Activated CD8-positive, alpha-beta T cell treated with anti-CD3 and anti-CD28 coated beads for 36 hours (primary cell): ENCODE measurements at places on chromosomes 5 and 9. TPM values are rescaled to one million over a fixed set of nuclear protein-coding genes. Genes with fewer than 3 reads are reported as not detected.

DNA sequence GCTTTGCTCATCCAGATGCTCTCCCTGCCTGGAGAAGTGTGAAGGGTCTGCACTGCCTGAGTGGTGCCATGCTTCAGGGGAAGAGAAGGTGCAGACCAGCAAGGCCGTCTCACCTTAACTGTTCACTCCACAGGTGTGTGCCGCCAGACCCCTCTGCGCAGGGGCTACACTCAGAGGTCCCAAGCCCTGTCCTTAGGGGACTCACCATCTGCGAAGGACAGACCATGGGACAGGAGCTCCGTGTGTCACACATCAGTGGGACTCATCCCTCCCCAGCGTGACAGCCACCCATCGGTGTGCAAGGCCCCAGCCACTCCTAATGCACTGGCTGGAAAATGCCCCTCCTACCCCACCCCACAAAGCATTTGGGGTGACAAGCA is 142.9 kb downstream of the OLFM1 start:
- no peak overlapping the region for H3K27ac ChIP-seq
- H3K4me1 ChIP-seq, result no peaks in the 10 kb centered on the region
- H3K27me3 ChIP-seq, result peaks cover 7% of the 10 kb centered on the region
- DNase-seq, result no peak

GRCh38 chr5:14748180-14748900 is 83.8 kb downstream of the OTULIN start:
- peaks cover 18% of the 10 kb centered on the region for H3K4me1 ChIP-seq
- H3K27ac ChIP-seq, result no peak overlapping the region
- DNase-seq, result no peak
- peaks cover 31% of the 10 kb centered on the region for H3K36me3 ChIP-seq

TRIM7 gene
- total RNA-seq, result 3.0 TPM

ORM2 gene
- not detected for total RNA-seq

TMC1 gene
- 0.38 TPM for total RNA-seq

PCDHB2 gene
- not detected for total RNA-seq

PAEP gene
- not detected for total RNA-seq

DPP7 gene
- 222 TPM for total RNA-seq

LURAP1L gene
- total RNA-seq, result not detected

DNA sequence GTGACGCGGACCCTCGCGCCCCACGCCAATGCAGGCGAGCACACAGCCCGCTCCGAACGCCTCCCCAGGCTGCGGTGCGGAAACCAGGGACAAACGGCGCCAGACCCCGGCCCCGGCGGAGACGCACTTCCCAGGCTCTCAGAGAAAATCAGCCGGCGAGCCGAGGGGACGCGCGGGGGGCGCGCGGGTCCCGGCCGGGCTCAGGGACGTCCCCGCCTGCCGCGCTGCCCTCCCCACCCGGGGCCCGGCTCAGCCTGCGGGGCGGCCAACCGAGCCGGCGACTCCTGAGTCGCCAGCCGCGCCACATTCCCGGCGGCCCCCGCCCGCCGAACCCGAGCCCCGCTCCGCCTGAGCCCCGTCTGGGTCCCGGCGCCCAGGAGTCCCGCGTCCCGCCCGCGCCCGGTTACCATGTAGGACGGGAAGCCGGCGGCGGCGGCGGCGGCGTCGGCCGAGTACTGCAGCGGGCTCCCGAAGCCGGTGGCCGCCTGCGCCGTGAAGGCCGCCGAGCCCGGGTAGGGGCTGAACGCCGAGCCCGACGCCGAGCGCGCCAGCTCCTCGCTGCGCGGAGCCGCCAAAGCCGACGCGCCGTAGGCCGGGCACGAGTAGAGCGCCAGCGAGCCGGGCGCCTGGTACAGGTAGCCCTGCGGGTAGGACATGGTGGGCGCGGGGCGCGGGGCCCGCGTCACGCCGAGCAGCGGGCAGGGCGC is 566 bp downstream of the IRX2 start:
- no peak overlapping the region for H3K4me3 ChIP-seq
- H3K4me1 ChIP-seq, result peaks cover 17% of the 10 kb centered on the region
- no peak overlapping the region for H3K27ac ChIP-seq
- H3K36me3 ChIP-seq, result peaks cover 6% of the 10 kb centered on the region

- H3K36me3 ChIP-seq, result no peaks in the 10 kb centered on the region
- H3K4me1 ChIP-seq, result no peaks in the 10 kb centered on the region
- H3K27ac ChIP-seq, result no peak overlapping the region
- peaks cover 5% of the 10 kb centered on the region for H3K27me3 ChIP-seq
These were observed 19.9 kb downstream of the ABLIM3 start for GRCh38 chr5:149161026-149161687.

DNA sequence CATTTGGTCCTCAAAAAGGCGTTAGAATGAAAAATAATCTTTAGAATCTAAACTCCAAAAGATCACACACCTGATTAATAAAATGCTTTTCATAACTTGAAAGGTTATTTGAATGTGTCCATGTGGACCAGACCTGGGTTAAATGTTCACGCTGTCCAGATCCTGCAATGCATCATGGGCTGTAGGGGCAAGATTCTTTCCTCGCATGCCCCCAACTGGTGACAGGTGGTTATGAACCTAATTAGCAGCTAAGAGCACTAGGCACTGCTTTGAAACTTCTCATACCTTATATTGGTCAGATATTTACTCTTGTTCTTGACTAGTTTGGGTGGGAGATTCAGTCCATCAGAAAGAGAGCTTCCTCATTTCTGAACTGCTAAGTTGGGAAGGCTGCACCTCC is 19.3 kb upstream of the PIP5K1B start:
- no peak overlapping the region for H3K4me3 ChIP-seq
- no peaks in the 10 kb centered on the region for H3K36me3 ChIP-seq
- DNase-seq, result peak; percentile 47
- H3K27ac ChIP-seq, result no peak overlapping the region
- H3K4me1 ChIP-seq, result peaks cover 6% of the 10 kb centered on the region
- peaks cover 17% of the 10 kb centered on the region for H3K27me3 ChIP-seq

GRCh38 chr9:113398796-113399195 is 2.3 kb downstream of the ALAD start:
- peaks cover 12% of the 10 kb centered on the region for H3K4me1 ChIP-seq
- H3K27me3 ChIP-seq, result no peaks in the 10 kb centered on the region
- H3K27ac ChIP-seq, result no peak overlapping the region
- H3K4me3 ChIP-seq, result no peak overlapping the region
- H3K36me3 ChIP-seq, result no peaks in the 10 kb centered on the region
- DNase-seq, result no peak

DNA sequence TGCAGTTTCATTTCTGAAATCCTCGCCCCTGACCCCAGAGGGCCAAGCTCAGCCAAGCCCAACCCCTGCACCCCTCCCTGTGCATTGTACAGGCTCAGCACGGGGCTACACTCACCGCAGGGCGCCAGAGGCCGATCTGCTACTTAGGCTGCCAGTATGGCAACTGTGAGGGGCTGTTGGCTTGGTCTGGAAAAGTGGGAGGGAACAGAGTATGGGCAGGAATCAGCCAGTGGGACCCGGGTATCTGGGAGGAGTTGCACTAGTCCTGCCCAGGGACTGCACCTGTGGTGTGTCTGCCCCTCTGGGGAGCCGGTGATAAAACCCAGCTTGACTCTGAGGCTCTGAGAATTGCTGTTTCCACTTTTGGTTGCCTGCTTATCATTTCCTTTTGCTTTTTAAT is 167.4 kb upstream of the KIF2A start:
- no peak overlapping the region for H3K27ac ChIP-seq
- H3K4me1 ChIP-seq, result no peaks in the 10 kb centered on the region
- no peaks in the 10 kb centered on the region for H3K36me3 ChIP-seq

SPATA6L gene
- total RNA-seq, result 0.78 TPM

DNA sequence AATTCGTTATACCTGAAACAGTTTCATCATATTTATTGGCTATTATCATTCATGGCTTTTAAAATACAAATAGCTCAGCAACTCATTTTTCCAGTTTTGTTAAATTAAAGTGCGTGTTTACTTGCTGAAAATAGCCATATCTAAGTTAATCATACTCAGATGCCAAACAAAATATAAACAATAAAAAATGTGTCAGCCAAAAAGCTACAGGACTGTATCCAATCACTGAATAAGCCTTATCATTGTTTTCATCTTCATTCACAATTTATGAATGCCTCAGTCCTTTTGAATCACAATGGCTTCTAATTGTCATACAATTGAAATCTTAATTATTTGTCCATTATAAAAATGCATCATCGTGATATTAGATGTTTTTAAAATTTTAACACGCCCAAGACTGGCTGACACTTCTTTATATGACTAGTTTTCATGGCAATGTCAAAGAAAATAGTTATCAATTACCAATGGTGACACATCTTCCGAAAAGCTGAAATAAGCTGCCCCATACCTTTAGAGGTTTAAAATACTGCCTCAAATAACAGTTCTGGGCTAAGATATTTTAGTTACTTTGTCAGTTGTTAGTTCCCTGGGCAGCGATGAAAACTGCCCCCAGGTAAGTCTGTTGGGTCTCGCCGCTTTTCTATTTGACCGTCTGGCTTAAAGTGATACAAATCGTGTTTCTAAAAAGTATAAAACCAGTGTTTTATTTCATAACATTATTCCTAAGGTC is 1.8 kb downstream of the NFIB start:
- peaks cover 55% of the 10 kb centered on the region for H3K27me3 ChIP-seq
- peaks cover 18% of the 10 kb centered on the region for H3K4me1 ChIP-seq
- peaks cover 5% of the 10 kb centered on the region for H3K36me3 ChIP-seq
- H3K27ac ChIP-seq, result no peak overlapping the region

CENPH gene
- 97.0 TPM for total RNA-seq

DNA sequence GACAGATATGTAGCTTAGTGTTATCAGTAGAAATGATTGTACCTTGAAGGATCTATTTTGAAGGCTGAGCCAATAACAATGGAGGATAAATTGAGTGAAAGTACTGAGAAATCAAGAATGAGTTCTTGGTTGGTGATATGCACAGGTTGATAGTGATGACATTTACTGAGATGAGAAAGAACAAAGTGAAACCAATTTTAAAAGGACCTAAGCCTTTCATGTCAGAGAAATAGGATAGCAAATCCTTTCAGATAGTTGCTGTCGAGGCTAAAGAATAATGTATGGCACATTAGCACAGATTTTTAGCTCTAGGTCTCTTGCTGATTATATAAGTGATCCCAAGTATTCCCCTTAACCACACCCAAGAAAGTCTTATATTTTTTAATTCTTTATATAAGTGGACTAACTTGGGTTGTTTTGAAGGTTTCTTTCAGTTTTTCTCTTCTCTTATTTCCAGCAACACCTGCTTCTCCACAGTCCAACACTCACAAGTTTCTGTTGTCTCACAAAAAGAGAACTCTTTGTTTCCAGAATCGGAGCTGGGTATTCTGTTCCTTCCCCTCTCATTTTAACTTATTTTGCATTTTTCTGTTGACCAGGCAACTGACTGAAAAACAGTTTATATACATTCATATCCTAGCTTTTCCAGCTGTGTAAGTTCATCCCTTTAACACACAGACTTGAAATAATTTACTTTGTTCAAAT is 286.9 kb upstream of the ATP10B start:
- DNase-seq, result no peak
- H3K27me3 ChIP-seq, result no peaks in the 10 kb centered on the region
- H3K27ac ChIP-seq, result no peak overlapping the region
- no peaks in the 10 kb centered on the region for H3K4me1 ChIP-seq
- H3K36me3 ChIP-seq, result no peaks in the 10 kb centered on the region

DNA sequence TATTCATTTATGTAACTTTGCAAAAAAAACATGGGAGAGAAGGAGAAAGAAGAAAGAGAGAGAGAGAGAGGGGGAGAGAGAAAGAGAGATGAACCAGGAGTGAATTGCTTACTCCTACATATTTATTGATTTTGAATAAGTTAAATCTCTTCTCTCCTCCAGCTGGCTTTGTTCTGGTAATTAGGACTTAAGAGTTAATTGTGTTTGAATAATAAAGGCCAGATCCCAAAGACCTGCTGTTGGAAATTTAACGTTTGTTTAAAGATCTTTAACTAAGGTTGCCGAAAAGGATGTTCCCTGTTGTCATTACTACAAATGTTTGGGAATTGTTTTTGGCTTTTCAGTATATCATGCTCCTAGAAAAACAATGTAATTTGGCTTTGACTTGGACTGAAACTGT is 473.0 kb downstream of the TUSC1 start:
- no peaks in the 10 kb centered on the region for H3K36me3 ChIP-seq
- no peaks in the 10 kb centered on the region for H3K4me1 ChIP-seq

GRCh38 chr5:81297531-81297930 is 3.9 kb upstream of the ZCCHC9 start:
- H3K36me3 ChIP-seq, result peaks cover 21% of the 10 kb centered on the region
- no peaks in the 10 kb centered on the region for H3K27me3 ChIP-seq

CYLC2 gene
- total RNA-seq, result not detected

- H3K4me1 ChIP-seq, result no peaks in the 10 kb centered on the region
- H3K4me3 ChIP-seq, result no peak overlapping the region
- no peaks in the 10 kb centered on the region for H3K27me3 ChIP-seq
- no peaks in the 10 kb centered on the region for H3K36me3 ChIP-seq
These were observed 104.6 kb downstream of the DMRT2 start for GRCh38 chr9:1154739-1155138.

DNA sequence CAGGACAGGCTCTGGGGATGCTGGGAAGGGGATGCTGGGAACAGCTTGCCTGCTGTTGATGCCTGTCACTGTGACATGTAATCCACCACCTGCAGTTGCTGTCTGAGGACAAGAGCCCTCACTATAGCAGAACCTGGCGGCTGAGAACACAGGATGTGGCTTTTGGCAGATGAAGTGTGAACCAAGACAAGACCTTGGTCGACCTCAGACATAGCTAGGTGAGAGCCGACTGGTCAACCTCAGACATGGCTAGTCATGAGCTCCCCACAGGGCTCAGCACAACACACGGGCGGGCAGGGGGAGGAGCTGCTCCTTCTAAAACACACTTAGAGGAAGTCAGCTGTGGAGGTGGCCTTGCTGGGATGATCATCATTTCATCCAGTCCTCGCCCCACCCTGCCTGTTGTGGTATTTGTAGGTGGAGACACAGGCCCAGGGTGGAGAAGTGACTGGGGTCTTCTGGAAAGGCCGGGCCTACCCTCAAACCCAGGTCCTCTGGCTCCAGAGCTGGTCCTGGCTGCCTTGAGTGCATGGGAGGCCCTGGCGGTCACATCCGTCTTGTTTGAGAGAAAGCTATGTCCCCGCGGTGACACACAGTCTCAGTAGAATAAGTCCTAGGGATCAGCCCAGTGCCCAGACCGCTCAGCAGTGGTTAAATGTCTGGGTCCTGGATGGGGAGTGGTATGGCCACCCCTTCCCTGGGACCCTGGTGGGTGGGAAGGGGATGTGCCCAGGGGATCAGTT is 6.1 kb downstream of the SUSD3 start:
- H3K27ac ChIP-seq, result peak overlapping the region; percentile 97
- peaks cover 90% of the 10 kb centered on the region for H3K4me1 ChIP-seq
- H3K4me3 ChIP-seq, result peak overlapping the region; percentile 75
- peaks cover 33% of the 10 kb centered on the region for H3K36me3 ChIP-seq

GRCh38 chr5:99089822-99090549 is 161.2 kb upstream of the CHD1 start:
- DNase-seq, result no peak
- H3K27ac ChIP-seq, result no peak overlapping the region
- no peak overlapping the region for H3K4me3 ChIP-seq
- H3K27me3 ChIP-seq, result peaks cover 4% of the 10 kb centered on the region
- no peaks in the 10 kb centered on the region for H3K36me3 ChIP-seq

SMIM33 gene
- total RNA-seq, result 0.16 TPM

- H3K4me1 ChIP-seq, result no peaks in the 10 kb centered on the region
- H3K27me3 ChIP-seq, result no peaks in the 10 kb centered on the region
- no peak overlapping the region for H3K4me3 ChIP-seq
These were observed 87.9 kb downstream of the EQTN start for GRCh38 chr9:27209034-27209433.

- no peak overlapping the region for H3K27ac ChIP-seq
- no peaks in the 10 kb centered on the region for H3K36me3 ChIP-seq
- DNase-seq, result no peak
- H3K27me3 ChIP-seq, result peaks cover 1% of the 10 kb centered on the region
- H3K4me3 ChIP-seq, result no peak overlapping the region
These were observed 37.3 kb downstream of the TRIO start for GRCh38 chr5:14180437-14180836.
